ENCODE measurements at places on chromosomes 13 and 19. TPM values are rescaled to one million over a fixed set of nuclear protein-coding genes. Genes with fewer than 3 reads are reported as not detected.

DNA sequence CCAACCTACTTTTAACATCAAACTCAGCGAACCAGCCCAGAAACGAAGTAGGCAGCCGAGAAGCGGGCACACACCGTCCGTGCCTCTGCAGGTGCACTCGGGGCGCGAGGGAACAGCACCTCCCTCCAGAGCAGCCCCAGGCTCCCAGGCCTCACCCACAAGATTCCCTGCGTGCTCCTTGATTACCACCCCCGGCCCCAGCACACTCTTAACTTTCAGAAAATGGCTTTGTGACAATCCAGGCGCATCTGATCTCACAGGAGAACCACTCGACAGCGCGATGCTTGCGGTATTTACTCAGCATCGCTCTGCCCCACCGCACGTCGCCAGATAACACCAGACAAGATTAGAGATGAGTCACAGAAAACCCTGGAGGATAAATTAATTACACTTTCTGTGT is 134.9 kb upstream of the SPACA7 start:
- no peaks in the 10 kb centered on the region for H3K27me3 ChIP-seq
- H3K27ac ChIP-seq = no peak overlapping the region
- no peak overlapping the region for H3K4me3 ChIP-seq
- no peaks in the 10 kb centered on the region for H3K4me1 ChIP-seq
- DNase-seq = no peak
- no peaks in the 10 kb centered on the region for H3K36me3 ChIP-seq

DNA sequence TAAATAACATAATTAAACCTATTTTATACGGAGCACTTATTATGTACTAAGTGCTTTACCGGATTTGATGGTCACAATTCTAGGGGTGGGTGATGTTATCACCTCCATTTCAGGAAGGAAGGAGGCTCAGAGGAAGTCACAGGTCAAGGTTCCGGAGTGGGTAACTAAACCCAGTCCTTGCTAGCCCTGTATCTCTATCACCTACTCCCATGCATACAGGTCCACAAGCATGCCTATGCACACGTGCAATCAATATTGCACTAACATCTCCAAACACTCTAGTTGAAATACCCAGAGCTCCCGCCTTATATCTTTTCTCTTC is 17.8 kb upstream of the FOSB start:
- no peak for DNase-seq
- H3K36me3 ChIP-seq = peaks cover 5% of the 10 kb centered on the region
- H3K4me3 ChIP-seq = peak overlapping the region; percentile 77
- H3K27me3 ChIP-seq = no peaks in the 10 kb centered on the region
- H3K4me1 ChIP-seq = peaks cover 34% of the 10 kb centered on the region

DNA sequence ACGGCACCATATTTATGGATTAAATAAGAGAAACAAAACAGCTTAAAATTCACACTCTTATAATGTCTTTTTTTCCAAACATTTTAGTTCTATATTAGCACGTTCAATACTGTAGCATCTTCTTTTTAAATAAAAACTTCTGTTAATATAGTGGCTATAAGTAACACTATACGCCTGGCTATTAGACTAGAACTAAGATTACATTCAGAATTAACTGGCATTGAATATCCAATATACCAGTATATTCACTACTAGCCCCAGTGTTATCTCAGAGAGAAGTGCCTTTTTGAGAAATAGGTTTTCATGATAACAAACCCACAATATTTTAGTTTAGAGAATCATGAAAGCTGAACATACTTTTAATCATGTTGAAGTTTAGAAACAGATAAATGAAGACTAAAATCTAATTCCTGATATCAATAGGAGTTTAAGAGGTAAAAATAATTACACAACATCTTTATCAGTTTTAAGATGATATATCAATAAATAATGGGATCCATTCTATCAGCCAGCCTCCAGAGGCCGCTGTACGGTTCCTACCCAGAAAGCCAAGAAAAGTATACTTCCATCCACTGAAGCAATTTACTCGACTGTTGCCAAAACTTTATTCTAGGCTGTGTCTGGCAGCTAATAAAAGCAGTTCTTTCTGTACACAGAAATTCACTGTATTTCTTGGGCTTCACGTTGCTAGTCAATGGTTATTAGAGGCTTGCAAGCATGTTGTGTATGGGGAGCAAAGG is 1113.4 kb upstream of the MIR17HG start:
- no peaks in the 10 kb centered on the region for H3K27me3 ChIP-seq
- no peak overlapping the region for H3K4me3 ChIP-seq
- no peaks in the 10 kb centered on the region for H3K4me1 ChIP-seq
- no peaks in the 10 kb centered on the region for H3K36me3 ChIP-seq
- H3K27ac ChIP-seq = no peak overlapping the region

GRCh38 chr13:45178349-45179162 is 22.3 kb downstream of the KCTD4 start:
- no peak overlapping the region for H3K4me3 ChIP-seq
- H3K27me3 ChIP-seq = no peaks in the 10 kb centered on the region
- DNase-seq = peak; percentile 49

DNA sequence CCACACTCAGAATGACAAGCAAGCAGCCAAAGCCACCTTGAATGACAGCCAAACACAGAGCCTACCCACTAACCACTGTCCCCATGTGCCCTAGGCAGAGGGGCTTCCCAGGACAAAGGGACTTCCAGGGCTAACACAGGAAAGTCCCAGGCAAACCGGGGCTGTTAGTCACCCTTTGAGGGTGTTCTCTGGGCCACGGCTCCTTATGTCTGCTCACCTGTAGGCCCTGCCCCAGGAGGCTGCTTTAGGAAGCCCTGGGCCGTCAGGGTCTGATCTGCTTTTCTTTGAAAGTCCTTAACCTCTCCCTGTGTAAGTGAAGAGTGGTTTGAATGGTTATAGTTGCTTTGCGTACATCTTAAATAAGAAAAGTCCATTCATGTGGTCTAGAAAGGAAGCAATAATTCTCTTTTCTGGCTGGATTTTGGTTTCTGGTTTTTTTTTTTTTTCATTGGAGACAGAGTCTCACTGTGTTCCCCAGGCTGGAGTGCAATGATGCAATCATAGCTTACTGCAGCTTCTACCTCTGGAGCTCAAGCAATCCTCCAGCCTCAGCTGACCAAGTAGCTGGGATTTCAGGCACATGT is 161.4 kb downstream of the EFNB2 start:
- H3K36me3 ChIP-seq = no peaks in the 10 kb centered on the region
- no peak overlapping the region for H3K4me3 ChIP-seq
- H3K4me1 ChIP-seq = no peaks in the 10 kb centered on the region
- no peak overlapping the region for H3K27ac ChIP-seq
- peaks cover 13% of the 10 kb centered on the region for H3K27me3 ChIP-seq
- peak; percentile 52 for DNase-seq

GRCh38 chr19:43966079-43966694 is 15.2 kb downstream of the ZNF221 start:
- DNase-seq = no peak
- no peak overlapping the region for H3K4me3 ChIP-seq
- H3K4me1 ChIP-seq = no peaks in the 10 kb centered on the region

GRCh38 chr19:55870736-55871135 is 34.4 kb downstream of the NLRP4 start:
- no peak overlapping the region for H3K4me3 ChIP-seq
- H3K4me1 ChIP-seq = no peaks in the 10 kb centered on the region
- peaks cover 7% of the 10 kb centered on the region for H3K27me3 ChIP-seq
- DNase-seq = no peak
- H3K27ac ChIP-seq = no peak overlapping the region

- peaks cover 37% of the 10 kb centered on the region for H3K36me3 ChIP-seq
- H3K27me3 ChIP-seq = no peaks in the 10 kb centered on the region
- H3K4me1 ChIP-seq = peaks cover 14% of the 10 kb centered on the region
- H3K27ac ChIP-seq = peak overlapping the region; percentile 98
These were observed 778 bp downstream of the ZNF230 start for GRCh38 chr19:44003461-44004009.

- no peaks in the 10 kb centered on the region for H3K36me3 ChIP-seq
- H3K4me3 ChIP-seq = no peak overlapping the region
- H3K27ac ChIP-seq = no peak overlapping the region
- peaks cover 35% of the 10 kb centered on the region for H3K27me3 ChIP-seq
- peaks cover 13% of the 10 kb centered on the region for H3K4me1 ChIP-seq
These were observed 5.2 kb downstream of the NXNL1 start for GRCh38 chr19:17455308-17456123.

DNA sequence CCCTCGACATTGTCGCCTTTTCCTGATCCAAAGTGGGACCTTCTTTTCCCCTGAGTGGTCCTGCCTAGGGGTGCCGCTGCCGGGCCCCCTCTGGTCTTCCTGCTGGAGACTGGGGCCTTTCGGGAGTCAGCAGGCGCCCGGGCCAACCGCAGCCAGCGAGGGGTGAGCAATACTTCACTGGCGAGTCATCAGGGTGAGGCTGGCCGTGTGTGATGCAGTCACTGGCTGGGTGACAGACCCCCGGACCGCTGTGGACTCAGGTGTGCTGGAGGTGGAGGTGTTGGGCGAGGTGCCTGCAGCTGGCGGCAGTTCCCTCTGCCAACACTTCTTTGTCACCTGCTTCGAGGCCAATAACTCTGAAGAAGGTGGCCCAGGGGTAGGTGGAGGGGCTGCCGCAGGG is 1.5 kb upstream of the CGB5 start:
- no peak overlapping the region for H3K4me3 ChIP-seq
- H3K27ac ChIP-seq = no peak overlapping the region
- H3K27me3 ChIP-seq = no peaks in the 10 kb centered on the region
- DNase-seq = no peak

- peaks cover 58% of the 10 kb centered on the region for H3K27me3 ChIP-seq
- H3K4me1 ChIP-seq = peaks cover 75% of the 10 kb centered on the region
- H3K4me3 ChIP-seq = peak overlapping the region; percentile 73
- DNase-seq = peak; percentile 88
These were observed 451 bp upstream of the ICAM5 start for GRCh38 chr19:10289167-10289835.

DNA sequence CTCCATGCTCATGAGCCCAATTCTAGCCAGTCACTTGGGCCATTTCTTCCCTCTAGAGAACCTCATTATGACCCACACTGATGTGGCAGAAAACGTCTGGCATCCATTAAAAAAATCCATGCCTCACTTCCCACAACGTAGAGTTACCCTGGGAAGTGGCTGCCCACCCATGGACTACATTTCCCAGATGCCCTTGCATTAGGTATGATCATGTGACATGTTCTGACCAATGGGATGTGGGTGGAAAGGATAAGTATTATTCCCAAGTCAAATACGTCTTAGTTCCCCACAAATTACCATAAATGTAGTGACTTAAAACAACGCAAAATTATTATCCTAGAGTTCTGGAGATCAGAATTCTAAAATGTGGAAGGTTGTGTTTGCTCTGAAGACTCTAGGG is 47.9 kb upstream of the ZNRF4 start:
- H3K27ac ChIP-seq = no peak overlapping the region
- no peak for DNase-seq

DNA sequence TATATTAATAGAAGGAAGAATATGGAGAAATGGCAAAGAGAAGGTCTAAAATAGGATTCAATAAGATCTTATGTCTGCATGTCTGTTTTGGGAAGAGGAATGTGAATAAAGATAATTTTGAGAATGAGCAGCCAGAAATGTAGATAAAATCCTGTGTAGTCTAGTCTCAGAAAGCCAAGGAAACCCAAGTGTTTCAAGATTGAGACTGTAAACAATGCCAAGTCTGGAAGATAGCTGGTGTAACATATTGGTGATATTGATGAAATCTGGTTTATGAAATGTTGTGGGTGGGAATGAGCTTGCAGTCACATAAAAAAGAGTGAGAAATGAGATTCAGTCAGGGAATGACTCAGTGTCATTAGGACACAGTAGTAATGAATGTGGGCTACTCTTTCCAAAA is 1180.3 kb upstream of the PCDH20 start:
- no peak for DNase-seq
- H3K36me3 ChIP-seq = no peaks in the 10 kb centered on the region
- H3K4me3 ChIP-seq = no peak overlapping the region
- no peaks in the 10 kb centered on the region for H3K27me3 ChIP-seq

GRCh38 chr13:105353654-105354053 is 1181.8 kb downstream of the EFNB2 start:
- H3K27me3 ChIP-seq = no peaks in the 10 kb centered on the region
- H3K36me3 ChIP-seq = no peaks in the 10 kb centered on the region
- no peak overlapping the region for H3K27ac ChIP-seq

GRCh38 chr19:4457654-4458395 is at the start of gene UBXN6:
TSS of gene UBXN6 (minus strand) at chr19:4457794. CDS start at chr19:4457697, 97 bp downstream.
- peak within 1 kb of the TSS; percentile 84 for H3K27ac ChIP-seq
- H3K27me3 ChIP-seq = no peaks in the 10 kb centered on the region
- peak; percentile 99 for DNase-seq
- H3K4me3 ChIP-seq = peak within 1 kb of the TSS; percentile 87

DNA sequence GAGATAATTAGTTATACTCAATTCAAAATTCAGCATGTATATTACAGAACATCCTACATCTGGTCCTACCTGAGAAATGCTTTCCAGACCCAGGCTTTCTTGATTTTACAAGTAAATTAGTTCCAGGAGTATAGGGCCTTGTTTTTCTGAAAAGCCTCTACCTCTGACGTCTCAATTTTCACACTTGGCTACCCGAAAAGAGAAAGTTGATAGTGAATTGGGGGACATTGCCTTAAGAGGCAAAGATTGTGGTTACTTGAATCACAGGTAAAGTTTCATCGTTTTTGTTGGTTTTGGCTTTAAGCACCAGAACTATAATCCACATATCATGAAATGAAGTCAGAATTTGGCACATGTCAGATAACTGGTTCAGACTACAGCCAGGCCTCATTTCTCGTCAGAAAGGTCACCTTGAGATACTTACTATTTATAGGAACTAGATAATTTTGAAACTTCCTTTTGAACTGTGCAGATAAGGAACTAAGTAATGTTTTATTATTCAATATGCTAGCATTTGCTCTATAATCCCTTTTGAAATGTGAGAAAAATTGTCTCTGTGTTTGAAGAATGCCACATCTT is 30.8 kb downstream of the FAM124A start:
- H3K27me3 ChIP-seq = no peaks in the 10 kb centered on the region
- H3K36me3 ChIP-seq = no peaks in the 10 kb centered on the region
- no peak overlapping the region for H3K4me3 ChIP-seq
- H3K4me1 ChIP-seq = peaks cover 7% of the 10 kb centered on the region
- no peak for DNase-seq
- H3K27ac ChIP-seq = no peak overlapping the region

Gene IL27RA
- total RNA-seq = 48.2 TPM

Gene SLC1A6
- total RNA-seq = not detected

Gene CGB5
- total RNA-seq = not detected

Gene NKG7
- total RNA-seq = 283 TPM

Gene PSG1
- not detected for total RNA-seq

Gene EHD2
- total RNA-seq = 1.1 TPM

Gene TRPM4
- 0.54 TPM for total RNA-seq

Gene KIR3DL1
- not detected for total RNA-seq

Gene EFNA2
- not detected for total RNA-seq

Gene WTIP
- total RNA-seq = 0.54 TPM

Gene ITGBL1
- not detected for total RNA-seq

Gene YJEFN3
- 8.1 TPM for total RNA-seq

Gene ZNF546
- total RNA-seq = 5.6 TPM

Gene NRTN
- not detected for total RNA-seq

Gene SRRM5
- total RNA-seq = 0.54 TPM

Gene CLDND2
- 5.4 TPM for total RNA-seq

Gene OR4F17
- not detected for total RNA-seq

Gene GDF15
- not detected for total RNA-seq

Gene SLC25A41
- not detected for total RNA-seq

Gene CEACAM3
- not detected for total RNA-seq

Gene ANKRD24
- total RNA-seq = 1.8 TPM

Gene MEF2B
- total RNA-seq = 2.6 TPM

All from activated CD8-positive, alpha-beta T cell treated with anti-CD3 and anti-CD28 coated beads for 36 hours (primary cell).